Left renal pelvis (tissue), 4 donors: ENCODE measurements at places on chromosomes 1 and 21.

DNA sequence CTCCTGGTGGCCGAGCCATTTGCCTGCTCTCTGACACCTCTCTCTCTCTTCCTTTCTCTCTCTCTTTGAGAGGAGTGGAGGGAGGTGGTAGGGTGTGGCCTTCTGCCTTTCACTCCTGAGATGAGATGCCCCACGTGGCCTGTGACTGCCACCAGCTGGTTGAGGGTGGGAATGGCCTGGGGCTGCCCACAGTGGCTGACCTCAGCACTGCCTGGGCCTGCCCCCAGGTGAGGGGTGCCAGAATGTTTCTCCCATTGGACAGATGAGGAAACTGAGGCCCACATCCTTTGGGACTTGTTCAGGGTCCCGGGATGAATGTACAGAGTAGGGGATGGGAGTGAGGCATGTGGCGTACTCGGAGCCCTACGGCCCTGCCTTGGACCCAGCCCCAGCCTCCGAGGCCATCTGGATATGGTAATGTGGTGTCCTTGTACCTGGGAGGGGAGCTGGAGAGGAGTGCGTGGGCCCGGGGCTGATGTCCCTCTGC is 12.7 kb upstream of the C1orf167 start:
- no peak for DNase-seq

DNA sequence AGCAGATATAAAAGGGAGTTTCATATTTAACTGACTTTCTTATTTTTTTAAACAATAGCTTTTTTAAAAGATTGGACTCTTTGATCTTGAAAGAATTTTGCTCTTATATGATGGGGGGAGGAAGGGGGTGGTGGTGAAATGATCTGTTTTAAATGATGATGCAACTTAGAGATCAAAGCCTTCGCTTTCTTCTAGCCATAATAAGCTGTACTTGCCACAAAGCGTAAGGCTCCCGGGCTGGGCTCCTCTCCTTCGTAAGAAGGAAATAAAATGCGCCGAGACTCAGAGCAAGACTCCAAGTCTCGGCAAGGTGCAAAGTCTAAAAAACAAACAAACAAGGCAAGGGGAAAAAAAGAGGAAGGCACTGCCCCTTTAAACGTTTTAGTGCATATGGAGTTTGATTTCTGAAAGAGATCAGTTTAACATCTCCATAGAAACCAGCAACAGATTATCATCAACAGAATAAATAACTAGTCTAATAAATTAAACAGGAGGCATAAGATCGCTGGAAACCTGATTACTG is 3.3 kb downstream of the CASZ1 start:
- DNase-seq, result no peak

- no peak for DNase-seq
These were observed 353.9 kb downstream of the LMO4 start for GRCh38 chr1:87682565-87682964.

GRCh38 chr21:31233711-31234110 is 110.3 kb downstream of the TIAM1 start:
- DNase-seq, result no peak

DNA sequence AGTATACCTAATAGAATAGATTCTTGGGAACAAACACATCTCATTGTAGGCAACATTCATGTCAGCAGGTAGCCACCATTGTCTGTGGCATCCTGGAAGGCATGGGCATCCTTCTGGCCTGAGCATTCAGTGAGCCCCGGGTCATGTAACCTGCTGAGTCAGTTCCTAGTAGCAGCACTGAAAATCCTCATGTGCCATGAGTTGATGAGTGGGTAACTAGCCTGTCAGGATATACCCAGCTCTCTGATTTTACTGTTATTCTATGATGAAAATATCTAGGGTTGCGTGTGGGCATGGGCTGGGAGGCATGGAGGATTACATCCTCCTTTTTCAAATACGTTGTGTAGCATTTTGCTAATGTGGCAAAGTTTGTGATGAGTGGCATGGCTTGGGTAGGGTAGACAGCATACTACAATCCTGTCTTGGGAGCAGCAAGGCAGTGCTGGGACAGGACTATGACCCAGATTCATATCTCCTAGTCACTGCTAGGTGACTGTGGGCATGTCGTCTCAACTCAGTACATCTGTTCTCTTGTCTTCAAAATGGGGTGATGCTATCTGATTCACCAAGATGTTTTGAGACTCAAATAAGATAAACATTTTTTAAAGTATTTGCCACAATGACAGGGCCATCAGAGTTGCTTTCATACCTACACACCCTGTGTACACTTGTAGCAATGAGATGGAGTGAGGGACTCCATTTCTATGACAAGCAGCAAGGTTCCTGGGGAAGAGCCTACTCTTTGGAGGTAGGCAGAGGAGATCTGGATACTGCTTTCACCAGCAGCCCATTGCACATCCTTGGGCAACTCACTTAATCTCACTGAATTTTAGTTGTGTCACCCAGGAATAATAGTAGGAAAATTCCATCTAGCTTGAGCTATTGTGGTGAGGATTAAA is 62.5 kb downstream of the CD58 start:
- DNase-seq, result no peak

DNA sequence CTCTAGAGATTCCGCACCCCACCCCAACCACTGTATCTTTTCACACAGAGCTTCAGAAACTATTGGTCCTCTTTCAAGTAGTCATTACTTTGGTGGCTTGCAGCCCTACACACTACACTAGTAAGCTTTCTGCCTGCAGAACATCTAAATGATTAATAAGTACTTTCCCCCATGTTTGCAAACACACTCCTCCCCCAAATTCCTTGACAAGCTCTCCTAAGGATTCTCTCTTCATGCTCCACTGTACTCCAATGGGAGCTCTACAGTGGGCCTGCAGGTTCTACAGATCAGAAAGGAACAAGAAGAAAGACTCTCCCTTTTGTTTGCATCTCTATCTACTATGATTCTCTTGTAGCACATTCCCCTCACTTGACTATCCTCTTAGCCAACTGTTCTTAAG is 16.3 kb upstream of the NUF2 start:
- DNase-seq, result no peak

- peak; percentile 50 for DNase-seq
These were observed at the start of gene IFNAR2 for GRCh38 chr21:33229784-33230544. Gene IFNAR2, plus strand, starts transcription at chr21:33229938. Its CDS starts 11,985 bp downstream, at chr21:33241923.

DNA sequence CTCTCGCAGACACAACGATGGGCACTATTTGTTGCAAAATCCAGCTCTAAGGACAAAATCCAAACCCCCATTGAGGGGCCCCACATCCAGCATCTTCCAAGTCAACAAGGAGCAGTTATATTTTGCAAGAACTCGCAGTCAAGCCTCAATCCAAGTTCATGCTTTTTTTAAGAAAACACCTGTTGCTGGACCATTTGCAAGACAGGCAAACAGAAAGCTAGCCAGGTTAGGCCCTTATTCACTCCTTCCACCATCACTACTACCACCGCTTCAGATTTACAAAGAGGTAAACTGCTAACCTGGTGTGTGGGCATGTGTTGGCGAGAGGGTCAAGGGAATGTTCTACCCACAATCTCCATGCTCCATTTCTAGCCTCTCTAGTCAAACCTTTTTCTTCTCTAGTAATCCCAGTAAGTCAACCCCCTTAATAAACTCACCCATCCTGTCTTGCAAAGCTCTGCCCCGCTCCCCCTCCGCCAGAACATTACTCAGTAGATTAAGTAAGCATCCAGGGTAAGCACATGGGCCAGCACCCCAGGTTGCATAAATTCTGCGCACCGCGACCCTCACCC is 703 bp downstream of the ERI3 start:
- DNase-seq, result no peak

DNA sequence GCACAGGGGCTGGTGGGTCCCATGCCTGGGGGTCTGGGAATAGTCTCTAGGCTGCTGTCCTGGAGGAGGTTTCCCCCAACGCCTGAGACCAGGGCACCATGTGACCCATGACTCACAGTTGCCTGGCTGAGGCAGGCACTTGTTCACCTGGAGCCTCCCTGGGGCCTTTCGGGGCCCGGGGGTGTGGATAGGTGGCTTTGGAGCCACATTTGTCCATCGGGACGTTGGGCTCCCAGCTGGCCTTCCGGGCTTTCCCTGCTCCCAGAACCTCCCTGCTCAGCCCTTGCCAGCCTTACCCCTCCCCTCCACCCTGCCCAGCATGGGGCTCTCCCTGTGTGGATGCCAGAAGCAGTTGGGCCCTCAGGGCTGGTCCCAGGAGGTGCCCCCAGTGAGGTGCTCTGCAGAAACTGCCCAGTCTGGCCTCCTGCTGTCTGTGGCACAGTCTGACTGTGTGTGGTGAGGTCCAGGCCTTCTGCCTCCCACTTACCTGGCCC is 14.2 kb downstream of the COL6A1 start:
- no peak for DNase-seq

GRCh38 chr1:10380594-10381275 is 18.1 kb upstream of the PGD start:
- no peak for DNase-seq

DNA sequence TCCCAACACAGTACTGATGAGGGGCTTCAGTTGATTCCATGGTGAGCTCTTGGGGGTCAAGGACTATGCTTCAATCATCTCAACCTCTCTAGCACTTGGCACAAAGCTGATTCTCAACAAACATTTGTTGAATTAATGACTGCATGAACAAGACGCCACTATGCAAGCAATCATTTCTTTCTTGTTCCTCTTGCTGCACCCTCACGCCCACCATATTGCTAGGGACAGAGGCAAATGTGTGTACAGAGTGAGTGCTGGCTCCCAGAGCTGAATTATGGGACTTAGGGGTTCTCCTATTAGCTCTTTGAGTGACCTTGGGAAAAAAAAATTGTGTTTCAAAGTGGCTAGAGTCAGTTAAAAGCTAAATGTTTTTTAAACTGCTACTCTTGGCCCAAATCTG is 2.5 kb downstream of the ADAR start:
- DNase-seq, result no peak

DNA sequence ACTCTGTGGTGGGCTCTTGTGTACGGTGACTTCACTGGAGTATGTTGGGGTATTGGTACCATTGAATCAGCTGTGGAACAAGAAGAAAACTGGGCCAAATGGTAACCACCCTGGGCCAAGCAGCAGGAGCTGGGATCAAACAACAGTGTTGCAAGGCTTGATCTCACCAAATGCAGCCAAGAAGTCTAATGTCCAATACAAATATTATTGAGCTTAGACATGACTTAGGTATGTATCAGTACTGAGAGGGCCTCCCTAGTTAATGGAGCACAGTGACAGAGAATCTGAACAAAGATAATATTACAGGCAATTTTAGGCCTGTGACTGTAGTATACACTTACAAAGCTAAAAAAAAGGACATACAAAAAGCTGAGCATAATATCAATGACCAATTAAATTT is 604.8 kb downstream of the PLA2G4A start:
- DNase-seq, result no peak

GRCh38 chr1:205595861-205596260 is 36.0 kb downstream of the ELK4 start:
- DNase-seq, result no peak

GRCh38 chr1:19752083-19752696 is 47.5 kb downstream of the TMCO4 start:
- no peak for DNase-seq

GRCh38 chr1:175168782-175169181 is 23.8 kb downstream of the KIAA0040 start:
- no peak for DNase-seq

DNA sequence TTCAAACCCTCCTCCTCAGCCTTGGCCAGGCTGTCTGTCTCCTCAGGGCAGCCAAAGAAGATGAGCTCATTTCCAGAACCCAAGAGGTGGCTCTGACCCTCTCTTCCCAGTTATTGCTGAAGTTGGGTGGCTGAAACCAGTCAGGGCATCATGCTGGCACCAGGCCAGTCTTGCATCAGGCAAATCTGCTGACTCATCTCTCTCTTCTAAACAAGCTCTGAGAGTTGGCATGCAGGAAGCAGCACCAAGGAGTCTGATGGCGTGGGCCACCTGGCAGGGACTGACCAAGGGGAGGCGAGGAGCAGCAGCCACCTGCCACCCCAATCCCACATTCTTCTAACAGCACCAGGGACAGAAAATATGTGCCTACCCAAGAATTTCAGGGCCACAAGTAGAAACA is 104.8 kb upstream of the ATP1A1 start:
- DNase-seq, result no peak

DNA sequence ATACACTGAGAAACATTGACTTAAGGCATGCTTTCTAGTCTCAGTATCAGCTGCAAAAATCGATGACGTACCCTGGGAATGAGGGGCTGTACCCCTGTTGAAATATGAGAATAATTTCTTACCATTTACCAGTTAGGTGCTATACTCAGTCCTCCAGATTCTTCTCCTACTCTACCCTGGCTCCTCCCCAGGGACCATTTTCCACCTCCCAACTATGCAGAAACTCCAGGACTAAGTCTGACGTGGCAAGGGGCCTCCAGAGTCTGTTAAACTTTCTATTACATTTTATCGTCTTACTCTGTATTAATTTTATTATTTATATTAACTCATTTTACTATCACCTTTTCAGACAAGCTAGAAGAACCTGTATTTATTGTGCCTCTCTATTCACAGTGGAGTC is 124.3 kb downstream of the CYYR1 start:
- no peak for DNase-seq

DNA sequence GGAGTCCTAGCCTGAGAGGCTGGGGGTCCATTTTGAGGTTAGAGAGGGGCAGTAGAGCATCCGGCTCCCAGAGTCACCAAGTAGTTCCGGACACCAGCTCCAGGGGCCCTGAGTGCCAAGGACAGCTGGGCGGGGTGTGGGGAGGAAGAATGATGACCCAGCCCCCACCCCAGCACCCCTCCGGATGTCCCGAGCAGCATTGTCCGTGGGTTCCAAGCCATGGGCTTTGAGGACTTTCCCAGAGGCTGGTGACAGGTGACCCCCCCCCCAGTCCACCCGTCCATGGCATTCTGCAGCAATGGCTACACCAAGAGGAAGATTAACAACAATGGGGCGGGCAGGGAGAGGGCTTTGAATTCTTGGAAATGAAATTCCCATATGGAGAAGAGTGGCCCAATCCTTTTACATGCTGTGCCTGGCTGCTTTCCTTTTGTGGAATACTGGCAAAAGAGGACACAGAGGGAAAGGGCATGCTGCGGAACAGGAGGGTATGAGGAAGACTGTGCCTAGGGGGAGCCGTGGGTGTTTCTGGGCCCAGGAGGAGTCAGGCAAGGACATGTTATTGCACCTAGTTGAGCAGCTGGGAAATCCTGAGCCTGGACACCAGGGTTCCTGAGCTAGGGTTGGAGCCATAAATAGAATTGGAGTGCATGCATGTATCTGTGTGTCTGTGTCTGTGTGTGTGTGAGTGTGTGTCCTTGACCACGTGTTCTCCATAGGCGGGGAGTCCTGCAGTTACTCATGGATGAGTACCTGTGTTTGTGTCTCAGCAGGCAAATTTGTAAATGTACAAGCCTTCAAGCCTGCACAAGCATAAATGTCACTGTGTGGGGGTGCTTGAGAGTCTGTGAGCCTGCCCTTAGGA is 956 bp downstream of the ATP1A2 start:
- no peak for DNase-seq

GRCh38 chr1:42913426-42914091 is 45.1 kb downstream of the SLC2A1 start:
- DNase-seq, result no peak

GRCh38 chr1:166903232-166903631 is 27.2 kb upstream of the TADA1 start:
- no peak for DNase-seq
